NAMALWA (cell line): ENCODE measurements at places on chromosomes 7 and 10.

- DNase-seq: no peak
These were observed 64.4 kb downstream of the STK17A start for GRCh38 chr7:43647339-43647672.

GRCh38 chr10:88793712-88794299 lies 8.7 kb upstream of the LIPM start:
- no peak for DNase-seq

GRCh38 chr10:66848856-66849255 lies 77.0 kb upstream of the LRRTM3 start:
- DNase-seq: no peak

- no peak for DNase-seq
These were observed 65.4 kb upstream of the SEM1 start for GRCh38 chr7:96775046-96775445.

GRCh38 chr7:33459340-33459751 lies 330.0 kb downstream of the BBS9 start:
- peak; percentile 63 for DNase-seq

DNA sequence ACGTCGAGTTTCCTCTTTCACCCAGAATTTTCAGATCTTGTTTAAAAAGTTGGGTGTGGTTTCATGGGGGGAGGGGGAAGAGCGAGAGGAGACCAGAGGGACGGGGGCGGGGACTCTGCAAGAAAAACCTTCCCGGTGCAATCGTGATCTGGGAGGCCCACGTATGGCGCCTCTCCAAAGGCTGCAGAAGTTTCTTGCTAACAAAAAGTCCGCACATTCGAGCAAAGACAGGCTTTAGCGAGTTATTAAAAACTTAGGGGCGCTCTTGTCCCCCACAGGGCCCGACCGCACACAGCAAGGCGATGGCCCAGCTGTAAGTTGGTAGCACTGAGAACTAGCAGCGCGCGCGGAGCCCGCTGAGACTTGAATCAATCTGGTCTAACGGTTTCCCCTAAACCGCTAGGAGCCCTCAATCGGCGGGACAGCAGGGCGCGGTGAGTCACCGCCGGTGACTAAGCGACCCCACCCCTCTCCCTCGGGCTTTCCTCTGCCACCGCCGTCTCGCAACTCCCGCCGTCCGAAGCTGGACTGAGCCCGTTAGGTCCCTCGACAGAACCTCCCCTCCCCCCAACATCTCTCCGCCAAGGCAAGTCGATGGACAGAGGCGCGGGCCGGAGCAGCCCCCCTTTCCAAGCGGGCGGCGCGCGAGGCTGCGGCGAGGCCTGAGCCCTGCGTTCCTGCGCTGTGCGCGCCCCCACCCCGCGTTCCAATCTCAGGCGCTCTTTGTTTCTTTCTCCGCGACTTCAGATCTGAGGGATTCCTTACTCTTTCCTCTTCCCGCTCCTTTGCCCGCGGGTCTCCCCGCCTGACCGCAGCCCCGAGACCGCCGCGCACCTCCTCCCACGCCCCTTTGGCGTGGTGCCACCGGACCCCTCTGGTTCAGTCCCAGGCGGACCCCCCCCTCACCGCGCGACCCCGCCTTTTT lies at the start of gene VIM:
Gene VIM, plus strand, starts transcription at position 151 of the 925 bp plus-strand sequence. CDS start 1,182 bp downstream, outside the sequence.
- peak; percentile 77 for DNase-seq

GRCh38 chr7:1257863-1258262 lies 25.2 kb downstream of the UNCX start:
- no peak for DNase-seq

GRCh38 chr10:100986623-100986951 lies 710 bp downstream of the MRPL43 start:
- DNase-seq: no peak

GRCh38 chr7:26060733-26061677 lies 91.0 kb upstream of the NFE2L3 start:
- peak; percentile 11 for DNase-seq

GRCh38 chr7:40583667-40584444 lies 449.1 kb downstream of the SUGCT start:
- DNase-seq: no peak

DNA sequence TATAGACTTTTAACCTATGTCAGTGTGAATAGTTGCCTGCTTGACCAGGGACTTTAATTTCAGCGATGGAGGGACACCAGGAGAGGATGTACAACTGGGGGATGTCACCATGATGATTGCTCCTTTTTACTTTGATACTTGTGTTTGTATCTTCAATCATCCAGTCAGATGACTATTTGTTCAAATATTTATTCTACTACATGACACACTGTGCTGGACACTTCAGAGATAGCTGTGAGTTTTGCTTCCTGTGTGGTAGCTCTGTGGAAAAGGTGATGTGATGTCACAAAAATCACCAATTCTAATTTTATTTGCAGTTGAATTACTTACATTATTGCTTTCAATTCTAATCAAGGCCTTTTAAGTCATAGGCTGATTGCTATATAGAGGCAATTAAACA lies 62.7 kb upstream of the CREB5 start:
- no peak for DNase-seq

DNA sequence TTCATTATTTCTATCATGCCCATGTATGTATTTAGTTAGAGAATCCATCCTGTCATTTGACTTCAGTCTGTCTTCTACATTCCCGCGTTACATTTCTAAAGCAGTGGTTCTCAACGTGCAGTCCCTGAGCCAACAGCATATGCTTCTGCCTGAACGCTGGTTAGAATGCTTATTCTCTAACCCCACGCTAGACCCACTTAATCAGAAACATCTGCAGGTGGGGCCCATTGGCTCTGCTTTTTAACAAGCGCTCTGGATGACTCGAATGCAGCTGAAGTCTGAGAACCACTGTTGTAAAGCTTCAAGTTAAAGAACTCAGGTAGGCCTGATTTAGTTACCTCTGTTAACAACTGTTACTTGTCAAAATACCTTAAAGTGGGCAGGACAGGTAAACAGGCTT lies 38.2 kb downstream of the NEUROD6 start:
- no peak for DNase-seq

DNA sequence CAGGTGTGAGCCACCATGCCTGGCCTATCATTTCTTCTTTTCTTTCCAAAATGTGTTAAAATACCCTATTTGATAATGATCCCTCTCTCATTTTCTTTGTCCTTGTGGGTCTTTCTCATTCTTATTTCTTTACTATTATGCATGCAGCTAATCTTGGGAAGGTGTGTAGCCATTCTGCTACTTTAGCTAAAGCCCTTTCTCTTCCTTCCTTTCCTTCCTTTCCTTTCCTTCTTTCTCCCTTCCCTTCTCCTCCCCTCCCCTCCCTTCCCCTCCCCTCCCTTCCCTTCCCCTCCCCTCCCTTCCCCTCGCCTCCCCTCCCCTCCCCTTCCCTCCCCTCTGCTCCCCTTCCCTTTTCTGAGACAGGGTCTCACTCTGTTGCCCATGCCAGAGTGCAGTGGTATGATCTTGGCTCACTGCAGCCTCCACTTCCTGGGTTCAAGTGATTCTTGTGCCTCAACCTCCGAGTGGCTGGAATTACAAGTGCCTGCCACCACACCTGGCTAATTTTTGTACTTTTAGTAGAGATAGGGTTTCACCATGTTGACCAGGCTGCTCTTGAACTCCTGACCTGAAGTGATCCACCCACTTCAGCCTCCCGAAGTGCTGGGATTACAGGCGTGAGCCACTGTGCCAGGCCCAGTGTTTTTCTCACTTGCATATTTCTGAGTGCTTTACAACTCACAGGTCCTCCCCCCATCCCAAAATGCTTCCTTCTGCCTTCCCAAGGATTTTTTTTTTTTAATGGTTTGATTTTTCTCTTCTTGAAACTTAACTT lies 42.3 kb downstream of the HIP1 start:
- no peak for DNase-seq

GRCh38 chr10:129032372-129033313 lies 434.4 kb upstream of the MGMT start:
- no peak for DNase-seq

- DNase-seq: no peak
These were observed 6.8 kb downstream of the PON1 start for GRCh38 chr7:95317546-95317945.

DNA sequence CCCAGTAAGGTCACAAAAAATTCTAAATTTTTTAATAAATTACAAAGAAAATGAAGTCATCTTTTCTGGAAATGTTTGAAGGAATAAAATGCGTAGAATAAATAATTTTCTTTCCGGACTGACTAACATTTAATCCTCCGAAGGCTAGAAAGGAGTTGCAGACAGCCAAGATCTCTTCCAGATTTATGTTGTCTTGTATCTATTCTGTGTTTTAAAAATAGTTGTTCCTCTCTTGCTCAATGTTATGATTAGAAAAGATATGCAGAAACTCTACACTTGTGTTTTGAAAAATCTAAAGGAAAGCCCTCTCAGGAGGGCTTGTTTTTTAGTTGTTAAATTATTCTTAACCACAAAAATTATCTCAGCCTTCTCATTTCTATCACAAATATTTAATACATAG lies 70.7 kb downstream of the MACC1 start:
- DNase-seq: no peak

GRCh38 chr10:119191881-119192280 lies 13.3 kb upstream of the PRDX3 start:
- no peak for DNase-seq

DNA sequence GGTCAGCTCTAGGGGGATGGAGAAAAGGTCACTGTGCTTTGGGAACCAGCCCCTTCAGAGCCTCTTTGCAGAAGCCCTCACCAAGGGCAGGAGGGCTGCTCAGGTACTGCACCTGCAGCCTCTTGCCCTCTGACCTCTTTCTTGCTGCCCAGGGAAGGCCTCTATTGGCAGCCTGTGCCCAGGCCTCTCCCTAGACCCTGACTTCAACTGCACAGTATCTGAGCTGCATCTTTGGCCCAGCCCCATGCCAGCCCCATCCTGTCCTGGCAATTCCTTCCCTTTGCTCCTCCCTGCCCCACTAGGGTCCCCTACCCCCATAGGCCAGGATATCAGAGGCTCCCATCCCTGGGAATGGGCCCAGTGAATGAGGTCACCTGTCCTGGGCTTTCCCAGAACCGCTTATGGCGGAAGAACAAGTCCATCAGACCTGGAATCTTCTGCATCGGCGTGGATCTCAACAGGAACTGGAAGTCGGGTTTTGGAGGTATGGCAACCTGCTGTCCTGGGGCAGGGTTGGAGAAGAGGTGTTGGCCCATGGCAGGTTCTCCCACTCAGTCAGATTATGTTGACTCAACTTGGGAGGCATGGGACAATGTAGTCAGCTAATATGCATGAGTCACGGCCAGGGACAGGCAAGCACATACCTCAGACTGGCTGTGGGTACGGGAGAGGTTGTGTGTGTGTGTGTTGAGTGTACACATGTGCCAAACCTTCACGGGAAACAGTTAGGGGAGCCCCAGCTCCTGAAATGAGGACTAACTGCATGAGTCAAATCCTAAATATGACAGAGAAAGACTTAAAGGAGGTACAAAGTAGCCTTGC lies 17.1 kb upstream of the CPA1 start:
- DNase-seq: no peak

DNA sequence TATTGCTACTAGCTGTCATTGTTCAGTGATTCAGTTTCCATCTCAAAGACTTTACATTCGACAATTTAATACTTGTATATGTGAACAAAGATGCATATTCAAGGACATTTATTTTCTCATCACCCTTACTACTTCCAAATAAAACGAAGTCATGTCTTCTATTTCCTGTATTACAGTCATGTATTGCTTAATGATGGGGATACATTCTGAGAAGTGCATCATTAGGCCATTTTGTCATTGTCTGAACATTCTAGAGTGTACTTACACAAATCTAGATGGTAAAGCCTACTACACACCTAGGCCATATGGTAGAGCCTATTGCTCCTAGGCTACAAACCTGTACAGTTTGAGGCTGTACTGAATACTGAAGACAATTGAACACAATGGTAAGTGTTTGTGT lies 6.5 kb downstream of the C10orf95 start:
- DNase-seq: no peak

DNA sequence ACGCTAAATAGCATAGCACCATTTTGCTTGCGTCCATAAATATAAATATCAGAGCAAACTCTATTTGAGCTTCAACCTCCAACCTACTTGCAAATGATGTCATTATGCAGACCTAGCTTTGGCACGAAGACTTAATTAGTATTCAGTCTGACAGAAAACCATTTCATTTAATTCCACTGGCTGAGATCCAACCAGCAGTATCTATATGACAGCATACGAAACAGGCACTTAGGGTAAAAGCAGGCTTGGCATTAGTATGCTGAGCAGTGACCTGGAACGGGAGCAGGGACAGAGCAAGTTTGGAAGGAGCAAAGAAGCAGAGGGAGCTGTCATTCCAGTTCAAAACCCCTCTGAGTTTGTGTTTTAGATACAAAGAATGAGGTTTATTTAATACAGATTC lies 312.5 kb upstream of the CHRM2 start:
- no peak for DNase-seq

- DNase-seq: no peak
These were observed 133.3 kb upstream of the HGF start for GRCh38 chr7:81903115-81903514.

DNA sequence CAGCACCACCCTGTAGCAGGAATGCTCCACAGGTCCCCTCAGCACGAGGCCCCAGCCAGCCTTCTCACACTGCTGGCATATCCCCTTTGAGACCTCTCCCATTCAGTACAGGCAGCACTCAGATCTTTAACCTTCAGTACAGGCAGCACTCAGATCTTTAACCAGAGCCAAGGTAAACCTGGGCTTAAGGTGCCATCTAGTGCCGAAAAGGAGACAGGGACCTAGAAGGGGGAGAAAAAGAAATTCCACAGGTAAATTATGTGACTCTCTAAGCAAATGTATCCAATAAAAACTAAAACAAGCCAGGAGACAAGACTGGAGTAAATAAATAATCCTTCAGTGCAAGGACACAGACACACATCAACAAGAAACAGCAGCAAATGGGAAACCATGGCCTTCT lies 358.6 kb downstream of the PTPRN2 start:
- DNase-seq: peak; percentile 28

- no peak for DNase-seq
These were observed 193.8 kb downstream of the EBF3 start for GRCh38 chr10:129770286-129770685.

DNA sequence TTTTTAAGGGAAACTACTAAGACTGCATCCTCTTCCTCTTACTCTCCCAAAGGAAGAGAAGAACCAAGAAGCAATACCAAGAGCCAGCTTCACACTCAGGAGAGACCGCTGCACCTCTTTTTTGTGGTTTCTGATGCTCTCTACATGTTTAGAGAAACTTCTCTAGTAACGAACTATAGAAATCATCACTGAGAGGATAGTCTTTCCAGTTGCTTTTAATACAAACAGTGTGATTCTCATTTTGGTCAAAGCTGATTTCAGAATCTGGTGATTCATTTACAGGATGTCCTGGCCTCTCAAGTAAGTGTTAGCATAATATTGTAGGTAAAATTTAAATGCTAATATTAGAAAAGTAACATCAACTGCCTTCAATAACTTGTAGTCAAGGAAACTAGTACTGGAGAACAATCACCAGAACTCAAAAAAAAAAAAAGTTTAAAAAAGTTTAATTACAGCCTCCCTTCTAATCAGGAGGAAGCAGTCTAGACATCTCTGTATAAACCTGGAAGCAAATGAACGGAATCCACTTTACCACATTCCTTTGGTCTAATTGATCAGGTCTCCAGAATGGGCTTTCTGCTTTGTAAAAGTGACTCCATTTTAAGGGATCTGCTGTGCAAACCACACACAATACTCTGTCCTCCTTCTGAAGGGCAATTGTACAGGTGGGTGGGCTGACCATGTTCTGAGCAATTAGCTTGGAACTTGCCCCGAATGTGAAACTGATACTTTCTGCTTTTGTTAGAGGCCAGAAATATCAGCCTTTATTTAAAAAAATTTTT lies 3.0 kb downstream of the LAMB1 start:
- no peak for DNase-seq

GRCh38 chr10:3834404-3834803 lies 49.4 kb upstream of the KLF6 start:
- DNase-seq: no peak
